ENCODE measurements at places on chromosomes 4 and X.
A peak's percentile ranks its signal among the peaks of the same experiment; 100 is the strongest.

DNA sequence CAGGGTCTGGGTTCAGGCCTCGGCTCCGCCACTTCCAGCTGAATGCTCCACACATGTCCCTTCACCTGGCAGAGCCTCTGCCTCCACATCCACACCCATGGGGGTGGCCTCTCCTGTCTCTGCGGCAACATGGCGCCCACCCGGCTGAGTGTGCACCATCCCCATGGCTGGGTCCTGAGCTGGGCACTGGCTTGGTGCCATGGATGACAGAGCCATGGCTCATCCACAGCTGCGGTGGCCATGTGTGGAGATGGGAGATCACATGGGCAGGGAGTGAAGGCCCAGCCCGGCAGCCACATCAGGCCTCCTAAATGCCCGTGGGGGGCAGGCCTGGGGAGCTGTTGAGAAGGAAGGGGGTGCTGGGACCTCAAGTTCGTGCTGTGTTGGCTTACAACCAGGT lies 213.7 kb downstream of the AFAP1 start:
- DNase-seq = peak; percentile 57

GRCh38 chr4:139028191-139028661 lies 12.6 kb downstream of the NOCT start:
- no peak for DNase-seq

- no peak for DNase-seq
Measured at GRCh38 chrX:123339221-123339905, 155.3 kb downstream of the GRIA3 start.

GRCh38 chr4:46804781-46805413 lies 104.1 kb downstream of the COX7B2 start:
- DNase-seq = no peak

- peak; percentile 7 for DNase-seq
Measured at GRCh38 chrX:75603833-75604232, 81.0 kb upstream of the ZDHHC15 start.

- no peak for DNase-seq
Measured at GRCh38 chrX:77953302-77953701, 16.1 kb downstream of the PGAM4 start.

GRCh38 chrX:139920316-139920715 lies 12.5 kb downstream of the ATP11C start:
- DNase-seq = no peak

GRCh38 chr4:76194325-76194724 lies 19.3 kb downstream of the SCARB2 start:
- peak; percentile 92 for DNase-seq

- no peak for DNase-seq
Measured at GRCh38 chr4:89177807-89178206, 66.5 kb downstream of the TIGD2 start.

- DNase-seq = no peak
Measured at GRCh38 chr4:123259676-123260646, 136.6 kb upstream of the SPRY1 start.

DNA sequence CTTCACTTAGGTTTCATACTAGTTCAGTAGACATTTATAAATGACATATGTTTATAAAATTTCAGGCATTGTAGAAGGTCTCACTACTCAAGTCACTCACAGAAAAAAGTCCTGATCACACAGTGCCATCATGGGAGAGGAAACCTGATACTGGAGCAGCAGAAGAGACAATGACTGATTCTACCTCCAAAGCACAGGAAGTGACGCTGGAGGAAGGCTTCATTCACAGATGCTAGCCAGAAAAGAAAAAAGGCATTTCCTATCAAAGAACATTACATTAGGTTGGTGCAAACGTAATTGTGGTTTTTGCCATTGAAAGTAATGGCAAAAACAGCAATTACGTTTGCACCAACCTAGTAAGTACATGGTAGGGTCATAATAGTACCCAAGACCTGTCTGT lies 79.5 kb downstream of the RASGEF1B start:
- no peak for DNase-seq

- DNase-seq = no peak
Measured at GRCh38 chr4:146567396-146567795, 45.7 kb upstream of the SLC10A7 start.

- DNase-seq = no peak
Measured at GRCh38 chr4:129322920-129323319, 227.0 kb downstream of the C4orf33 start.

GRCh38 chrX:111071542-111072277 lies 24.3 kb upstream of the PAK3 start:
- no peak for DNase-seq

DNA sequence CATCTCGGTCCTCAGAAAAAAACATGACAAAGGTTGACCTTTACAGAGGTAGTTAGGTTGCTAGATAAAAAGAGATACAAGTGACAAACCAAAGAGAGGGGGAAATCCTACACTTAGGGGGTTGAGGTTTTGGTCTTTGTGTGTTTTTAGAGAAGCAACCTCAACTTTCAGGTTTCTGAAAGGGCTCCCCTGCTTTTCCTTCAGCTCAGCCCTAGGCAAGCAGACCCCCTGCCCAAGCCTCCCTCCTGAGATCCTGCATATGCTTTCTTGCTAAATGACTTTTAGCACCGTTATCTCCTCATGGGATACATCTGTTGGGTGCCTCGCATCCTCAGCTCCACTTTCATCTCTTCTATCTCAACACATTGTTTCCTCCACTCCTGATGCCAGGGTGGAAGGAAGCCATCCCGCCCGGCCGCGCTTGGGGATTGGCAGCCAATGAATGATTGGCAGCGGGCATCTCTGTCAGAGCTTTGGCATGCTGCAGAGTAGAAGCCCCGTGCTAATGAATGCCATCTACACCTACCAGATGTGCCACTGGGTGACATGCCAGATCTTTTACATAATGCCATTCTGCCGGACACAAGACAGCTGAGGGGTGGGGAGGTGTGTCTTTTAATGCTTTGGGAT lies 15.0 kb upstream of the PRDM8 start:
- no peak for DNase-seq

DNA sequence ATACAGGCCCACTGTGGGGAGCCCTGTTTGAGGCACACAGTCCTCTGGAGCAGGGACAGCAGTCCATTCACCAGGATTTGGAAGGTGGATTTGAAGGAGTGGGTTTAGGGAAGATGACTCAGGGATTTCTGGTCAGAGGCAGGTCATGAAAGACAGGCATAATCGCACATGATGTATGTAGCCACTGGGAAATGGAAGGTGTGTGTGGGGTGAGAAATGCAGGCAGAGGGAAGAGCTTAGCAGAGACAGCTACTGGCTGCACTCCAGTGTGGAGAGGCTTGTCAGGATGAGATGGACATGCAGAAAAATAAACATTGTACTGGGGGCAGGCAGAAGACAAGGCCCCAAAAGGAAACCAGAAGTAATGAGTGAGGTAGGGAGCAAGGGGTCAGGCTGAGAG lies 85.2 kb upstream of the STS start:
- no peak for DNase-seq

DNA sequence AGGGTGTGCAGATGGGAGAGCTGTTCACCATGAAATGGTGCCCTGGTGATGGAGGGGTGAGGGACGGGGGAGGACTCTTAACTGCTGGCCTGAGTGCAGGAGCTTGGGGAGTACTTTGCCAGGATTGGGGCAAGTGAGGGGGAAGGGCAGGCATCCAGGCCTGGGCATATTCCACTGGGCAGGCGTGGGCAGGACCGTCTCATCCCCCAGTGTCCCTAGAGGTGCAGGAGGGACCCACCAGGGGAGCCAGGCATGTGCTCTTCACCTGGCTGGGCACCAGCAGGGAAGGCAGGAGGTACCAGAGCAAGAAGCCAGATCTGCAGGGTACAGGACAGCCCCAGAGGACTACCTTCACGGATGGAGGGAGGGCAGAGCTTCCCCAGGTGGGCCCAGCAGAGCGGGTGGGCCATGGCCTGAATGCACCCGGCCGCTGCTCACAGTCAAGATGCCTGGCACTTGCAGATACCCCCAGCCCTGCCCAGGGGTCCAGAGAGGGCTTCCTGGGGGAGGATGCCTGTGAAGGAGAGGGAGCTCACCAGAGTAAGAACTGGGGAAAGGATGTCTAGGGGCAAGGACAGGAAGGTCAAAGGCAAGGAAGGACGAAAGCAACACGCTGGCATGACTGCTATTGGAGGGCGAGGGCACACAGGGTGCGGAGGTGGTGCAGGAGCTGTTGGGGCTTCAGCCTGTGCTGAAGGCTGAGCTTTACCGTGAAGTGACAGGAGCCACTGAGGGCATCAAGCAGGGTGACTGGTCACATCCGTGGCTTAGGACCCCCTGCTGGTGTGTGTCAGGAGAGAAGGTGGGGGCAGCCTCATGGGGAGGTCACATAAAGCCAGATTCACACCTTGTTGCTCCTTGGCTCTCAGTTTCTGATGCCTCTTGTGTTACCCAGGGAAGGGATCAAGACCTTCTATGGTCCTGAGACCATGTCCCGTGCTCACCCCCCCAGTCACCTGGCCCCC lies 68.2 kb upstream of the NKX1-1 start:
- DNase-seq = no peak

DNA sequence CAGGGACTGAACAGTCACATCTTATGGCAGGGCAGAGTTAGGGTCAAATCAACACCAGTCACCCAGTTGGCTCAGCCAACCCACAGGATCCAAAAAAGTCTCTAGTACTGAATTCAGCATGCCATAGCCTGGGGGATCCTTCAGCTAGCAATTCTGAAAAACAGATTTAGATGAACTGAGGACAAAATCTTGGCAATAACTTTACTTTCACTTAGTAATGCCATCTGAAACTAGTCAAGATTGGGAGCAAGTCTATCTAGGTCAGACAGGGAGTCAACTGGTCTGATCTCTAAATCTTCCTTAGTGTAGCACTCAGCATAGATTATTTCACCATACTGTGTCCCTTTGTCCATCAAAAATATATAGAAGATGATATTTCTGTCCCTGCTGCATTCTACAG lies 76.0 kb downstream of the HHIP start:
- no peak for DNase-seq

DNA sequence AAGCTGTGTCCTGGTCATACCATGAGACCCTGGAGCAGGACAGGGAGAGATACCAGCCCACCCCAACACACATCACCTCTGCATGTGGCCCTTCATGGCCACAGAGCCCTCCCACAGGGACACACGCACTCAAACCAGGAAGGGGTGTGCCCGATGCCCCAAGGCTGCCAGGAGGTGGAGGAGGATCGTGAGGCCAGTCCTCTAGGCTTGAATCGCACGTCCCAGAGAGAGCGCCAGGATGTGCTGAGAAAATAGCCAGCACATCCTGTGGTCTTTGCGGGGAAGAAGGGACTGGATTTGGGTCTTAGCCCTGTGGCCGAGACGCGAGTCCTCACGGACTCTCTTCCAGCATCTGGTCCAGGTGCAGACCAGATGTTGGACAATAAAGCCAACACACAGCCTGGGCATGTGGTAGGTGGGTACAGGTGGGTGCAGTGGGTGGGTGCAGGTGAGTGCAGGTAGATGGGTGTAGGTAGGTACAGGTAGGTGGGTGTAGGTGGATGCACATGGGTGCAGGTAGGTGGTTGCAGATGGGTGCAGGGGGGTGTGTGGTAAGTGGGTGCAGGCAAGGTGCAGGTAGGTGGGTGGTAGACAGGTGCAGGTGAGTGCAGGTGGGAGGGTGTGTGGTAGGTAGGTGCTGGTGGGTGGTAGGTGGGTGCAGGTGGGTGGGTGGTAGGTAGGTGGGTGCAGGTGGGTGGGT lies 94.3 kb upstream of the AFAP1 start:
- no peak for DNase-seq

DNA sequence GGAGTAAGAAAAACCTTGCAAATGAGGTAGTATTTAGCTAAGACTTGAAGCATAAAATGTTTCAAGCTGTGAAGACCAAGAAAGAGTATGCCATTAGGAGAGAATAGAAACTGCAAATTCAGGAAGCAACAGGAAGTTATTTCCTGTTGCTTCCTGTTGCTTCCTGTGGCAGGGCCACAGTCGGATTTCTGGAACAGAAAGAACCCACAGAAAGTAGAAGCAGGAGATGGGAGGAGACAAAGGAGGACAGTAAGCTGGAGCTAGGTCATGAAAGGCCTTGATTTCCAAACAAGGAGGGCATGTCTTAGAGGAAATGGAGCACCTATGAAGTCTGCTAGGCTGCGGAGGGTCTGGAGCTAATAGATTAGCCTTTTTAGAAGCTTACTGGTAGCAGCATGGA lies 17.2 kb downstream of the ASB11 start:
- DNase-seq = no peak

- DNase-seq = peak; percentile 55
Measured at GRCh38 chr4:72701987-72702819, 133.2 kb upstream of the ADAMTS3 start.
